GM03348 (cell line): ENCODE measurements at places on chromosomes 13 and 19.

DNA sequence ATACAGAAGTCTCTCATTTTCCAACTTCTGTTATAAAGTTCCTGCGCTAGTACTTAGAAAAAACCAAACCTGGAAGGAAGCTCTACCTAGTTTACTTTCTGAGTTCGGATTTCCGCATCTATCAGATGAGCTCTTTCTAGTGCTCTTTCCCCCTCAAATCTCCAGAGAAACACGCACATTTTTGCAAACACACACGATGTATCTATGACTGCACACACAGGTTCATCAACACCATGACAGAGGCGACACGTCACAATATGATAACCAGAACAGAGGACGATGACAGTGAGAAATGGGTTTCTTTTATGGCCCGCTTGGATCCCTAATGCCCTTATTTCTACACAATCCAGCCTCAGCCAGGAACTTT lies 629 bp upstream of the LRRC63 start:
- no peak for DNase-seq

DNA sequence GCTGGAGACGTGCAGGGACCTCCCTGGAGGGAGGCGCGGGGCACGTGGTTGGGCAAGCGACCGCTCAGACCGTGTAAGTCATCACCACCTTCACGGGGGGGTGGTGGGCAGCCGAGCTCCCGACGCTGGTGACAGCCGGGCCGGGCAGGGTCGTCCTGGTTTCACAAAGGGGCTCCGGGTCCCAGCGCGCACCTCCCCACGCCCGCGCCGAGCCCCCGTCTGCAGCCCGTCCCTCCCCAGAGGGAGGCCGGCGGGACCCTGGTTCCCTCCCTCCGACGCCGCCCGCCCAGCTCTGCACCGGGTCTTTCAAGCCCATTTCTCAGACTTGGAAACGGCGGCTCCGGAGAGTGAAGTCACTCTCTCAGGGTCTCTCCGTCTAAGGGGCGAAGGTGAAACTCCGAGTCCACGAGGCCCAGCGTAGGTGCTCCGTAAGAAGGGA lies 729 bp upstream of the ARID3A start:
- DNase-seq, result peak; percentile 57

- no peak for DNase-seq
Measured at GRCh38 chr19:6861683-6862286, 25.6 kb upstream of the ADGRE1 start.

DNA sequence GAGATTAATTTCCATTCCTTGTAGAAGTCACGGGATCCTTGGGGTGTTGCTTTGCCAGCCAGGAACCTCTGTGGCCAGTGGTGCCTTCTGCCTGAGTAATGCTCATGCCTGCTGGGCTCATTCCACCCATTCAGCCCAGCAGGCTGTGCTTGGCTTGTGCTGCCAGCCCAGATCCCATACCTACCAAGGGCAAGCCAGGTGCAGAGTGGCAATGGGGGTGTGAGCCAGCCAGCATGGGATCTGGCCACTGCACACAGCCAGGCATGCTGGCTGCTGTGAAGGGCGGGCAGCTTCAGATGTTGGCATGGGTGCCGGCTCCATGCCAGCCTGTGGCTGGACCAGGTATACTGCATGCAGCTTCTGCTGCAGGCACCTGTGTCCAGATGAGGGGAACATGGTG lies 42.5 kb downstream of the WDFY2 start:
- no peak for DNase-seq

DNA sequence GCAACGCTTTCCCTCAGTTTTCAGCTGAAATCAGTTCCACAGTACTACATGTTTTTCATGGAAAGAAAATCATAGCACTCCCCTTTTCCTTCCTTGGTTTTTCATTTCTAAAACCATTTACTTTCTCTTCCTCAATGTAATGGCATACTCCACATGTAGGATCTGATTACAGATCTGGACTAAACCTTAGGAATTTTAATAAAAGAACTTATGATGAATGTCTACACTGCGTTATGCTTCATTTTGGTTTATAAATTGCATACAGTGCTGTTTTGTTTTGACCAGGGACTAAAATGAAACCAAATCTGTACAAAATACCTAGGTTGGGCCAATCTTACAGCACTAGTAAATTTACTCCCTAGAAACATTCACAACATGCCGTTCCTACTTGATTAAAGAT lies 589.9 kb downstream of the TBC1D4 start:
- DNase-seq, result no peak
